CD8-positive, alpha-beta T cell (primary cell): ENCODE measurements at places on chromosomes 1 and 21. TPM values are rescaled to one million over a fixed set of nuclear protein-coding genes. Genes with fewer than 3 reads are reported as not detected.

PRRX1 gene
- not detected for total RNA-seq

AMY1B gene
- total RNA-seq, result not detected

PSMG1 gene
- total RNA-seq, result 4.7 TPM

RHOC gene
- total RNA-seq, result 7.9 TPM

INSRR gene
- total RNA-seq, result 0.05 TPM

ZSWIM5 gene
- 1.8 TPM for total RNA-seq

OR2T33 gene
- not detected for total RNA-seq

ERG gene
- not detected for total RNA-seq

CD1E gene
- not detected for total RNA-seq

FAM151A gene
- total RNA-seq, result not detected

LEFTY1 gene
- total RNA-seq, result not detected

SMCP gene
- not detected for total RNA-seq

CYP4A22 gene
- total RNA-seq, result not detected

ADAM30 gene
- not detected for total RNA-seq

C8B gene
- total RNA-seq, result not detected

ACKR1 gene
- total RNA-seq, result not detected

C1QTNF12 gene
- 3.2 TPM for total RNA-seq

OR6N1 gene
- total RNA-seq, result not detected

PGLYRP4 gene
- total RNA-seq, result not detected
